Globus pallidus (tissue), 1 donor: ENCODE measurements at places on chromosomes 2 and 18.
A peak's percentile ranks its signal among the peaks of the same experiment; 100 is the strongest.

- peak; percentile 31 for DNase-seq
Observed at GRCh38 chr2:86225581-86225980, 26.3 kb downstream of the MRPL35 start.

DNA sequence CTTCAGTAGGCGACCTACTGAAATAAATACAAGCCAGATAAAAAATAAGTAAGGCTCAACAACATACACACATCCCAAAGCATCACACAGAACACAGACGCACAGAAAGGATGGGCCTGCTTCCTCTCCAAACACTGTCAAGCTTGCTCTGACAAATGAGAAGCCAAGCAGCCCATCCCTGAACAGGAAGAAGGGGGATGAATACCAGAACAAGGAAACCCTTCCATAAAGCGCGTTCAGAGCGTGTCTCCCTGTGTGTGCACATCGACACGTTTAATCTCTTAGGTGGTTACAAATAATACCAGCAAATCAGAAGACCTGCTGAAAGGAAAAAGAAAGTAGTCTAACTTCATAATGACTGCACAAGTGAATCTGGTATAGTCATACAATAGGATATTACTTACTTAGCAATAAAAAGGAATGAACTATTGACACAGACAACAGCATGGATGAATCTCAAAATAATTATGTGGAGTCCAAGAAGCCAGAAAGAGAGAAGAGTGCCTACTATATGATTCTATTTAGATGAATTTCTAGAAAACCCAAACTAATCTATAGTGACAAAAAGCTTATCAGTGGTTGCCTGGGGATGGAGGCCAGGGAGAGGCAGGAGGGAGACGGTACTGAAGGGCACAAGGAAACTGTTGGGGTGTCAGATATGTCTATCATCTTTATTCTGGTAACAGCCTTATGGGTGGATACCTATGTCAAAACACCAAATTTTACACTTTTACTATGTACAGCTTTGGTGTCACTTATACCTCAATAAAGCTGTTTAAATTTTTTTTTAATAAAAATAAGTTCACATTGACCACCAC is 26.8 kb downstream of the MBOAT2 start:
- peak; percentile 40 for DNase-seq

- no peak for DNase-seq
Observed at GRCh38 chr2:42163444-42164045, 5.6 kb upstream of the EML4 start.

DNA sequence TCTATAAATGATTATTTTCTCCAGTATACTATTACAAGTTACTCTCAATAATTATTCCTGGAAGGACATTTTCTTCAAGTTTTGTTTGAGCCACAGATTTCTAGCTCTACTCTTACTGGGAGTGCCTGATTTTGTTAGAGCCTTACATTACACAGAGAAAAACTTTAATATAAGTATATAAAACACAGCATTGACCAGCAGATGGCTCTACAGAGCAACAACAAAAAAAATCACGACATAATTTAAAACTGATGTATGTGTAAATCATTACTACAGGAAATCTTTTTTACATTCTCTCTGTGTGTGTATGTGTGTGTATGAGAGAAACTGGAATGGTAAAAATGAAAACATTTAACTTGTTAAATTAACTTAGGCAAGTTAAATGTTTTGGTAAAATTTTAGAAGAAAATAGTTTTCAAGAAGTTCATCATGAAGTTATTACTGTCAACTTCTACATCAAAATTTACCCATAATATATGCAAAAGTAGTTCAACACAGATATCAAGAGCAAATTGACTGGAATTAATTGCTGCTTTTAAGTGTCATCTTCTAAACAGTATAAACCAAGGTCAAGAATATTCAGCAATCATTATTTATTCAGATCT is 103.3 kb downstream of the MDH1 start:
- DNase-seq = peak; percentile 24

- DNase-seq = no peak
Observed at GRCh38 chr18:26487437-26487836, 60.9 kb downstream of the KCTD1 start.

GRCh38 chr18:70128271-70128670 is 77.2 kb downstream of the RTTN start:
- DNase-seq = no peak

- DNase-seq = no peak
Observed at GRCh38 chr2:169702996-169703395, 8.7 kb downstream of the PHOSPHO2 start.

- no peak for DNase-seq
Observed at GRCh38 chr2:27496357-27497287, at the start of gene GCKR. GCKR (plus strand) TSS chr2:27496839; CDS start chr2:27496905, 66 bp downstream.

- no peak for DNase-seq
Observed at GRCh38 chr2:20184067-20184938, 40.6 kb downstream of the SDC1 start.

- DNase-seq = no peak
Observed at GRCh38 chr18:32911660-32912284, 138.9 kb upstream of the KLHL14 start.

GRCh38 chr2:230305416-230306275 is 21.3 kb upstream of the SP140L start:
- no peak for DNase-seq

DNA sequence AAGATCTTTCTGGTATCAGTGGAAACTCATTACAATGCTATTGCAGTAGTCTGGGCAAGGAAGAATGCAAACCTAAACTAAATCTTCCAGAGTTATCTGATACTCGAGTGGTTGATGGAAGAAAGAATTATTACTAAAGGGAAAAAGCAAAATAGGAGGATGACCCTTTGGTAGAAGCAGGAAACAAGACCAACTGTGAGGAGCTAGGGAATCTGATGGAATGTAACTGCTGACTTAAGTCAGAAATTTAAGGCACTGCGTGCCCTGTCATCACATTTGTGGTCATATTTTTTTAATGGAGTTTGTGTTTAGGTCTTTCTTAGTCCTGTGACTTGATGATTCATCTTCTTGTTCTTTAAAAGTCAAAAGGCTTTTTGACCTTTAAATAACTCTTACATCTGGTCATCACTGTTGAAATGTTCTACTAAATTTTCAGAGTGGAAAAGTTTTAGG is 36.5 kb upstream of the ARMC9 start:
- DNase-seq = no peak

GRCh38 chr2:110865188-110865587 is 132.8 kb downstream of the ACOXL start:
- DNase-seq = no peak

DNA sequence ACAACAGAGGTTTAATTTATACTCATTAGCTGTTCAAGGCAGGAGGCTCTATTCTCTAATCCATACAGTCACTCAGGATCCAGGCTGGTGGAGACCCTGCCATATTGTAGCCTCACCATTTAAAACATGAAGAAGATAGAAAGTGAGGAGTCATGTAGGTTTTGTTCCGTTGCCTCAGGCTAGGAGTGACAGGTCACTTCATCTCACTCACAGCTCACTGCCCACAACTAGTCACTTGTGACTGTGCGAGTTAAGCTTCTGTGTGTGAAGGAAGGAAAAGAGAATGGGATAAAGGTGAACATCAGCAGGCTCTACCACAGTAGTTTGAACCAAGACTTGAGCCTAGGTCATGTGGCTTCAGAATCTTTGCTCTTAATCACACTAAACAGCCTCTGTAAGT is 9.0 kb upstream of the IGFBP2 start:
- DNase-seq = no peak

DNA sequence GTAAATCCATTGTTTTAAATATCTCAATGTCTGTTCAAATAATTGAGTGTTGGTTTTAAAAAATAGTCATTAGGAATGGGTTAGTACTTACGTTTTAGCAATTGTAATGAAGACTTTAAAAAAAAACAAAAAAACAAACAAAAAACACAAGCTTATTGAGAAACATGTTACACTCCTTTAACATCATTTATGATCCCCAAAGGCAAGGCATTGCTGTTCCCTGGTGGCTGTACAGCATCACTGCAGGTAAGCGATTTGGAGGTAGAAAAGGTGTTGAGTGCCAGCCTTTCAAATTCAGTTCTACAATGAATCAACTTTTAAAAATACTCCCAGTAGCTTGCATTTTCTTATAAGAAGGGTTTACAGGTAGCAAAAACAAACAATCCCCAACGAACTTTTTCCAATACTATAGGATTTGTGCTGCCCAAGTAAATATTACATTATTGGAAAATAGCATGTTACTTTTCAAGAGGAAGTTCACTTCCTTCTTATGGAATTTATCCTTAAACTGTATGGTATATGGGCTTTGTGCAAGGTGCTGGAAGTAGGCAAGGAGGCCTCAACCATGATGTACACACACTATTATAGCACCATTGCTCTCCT is 27.5 kb downstream of the CNRIP1 start:
- no peak for DNase-seq

DNA sequence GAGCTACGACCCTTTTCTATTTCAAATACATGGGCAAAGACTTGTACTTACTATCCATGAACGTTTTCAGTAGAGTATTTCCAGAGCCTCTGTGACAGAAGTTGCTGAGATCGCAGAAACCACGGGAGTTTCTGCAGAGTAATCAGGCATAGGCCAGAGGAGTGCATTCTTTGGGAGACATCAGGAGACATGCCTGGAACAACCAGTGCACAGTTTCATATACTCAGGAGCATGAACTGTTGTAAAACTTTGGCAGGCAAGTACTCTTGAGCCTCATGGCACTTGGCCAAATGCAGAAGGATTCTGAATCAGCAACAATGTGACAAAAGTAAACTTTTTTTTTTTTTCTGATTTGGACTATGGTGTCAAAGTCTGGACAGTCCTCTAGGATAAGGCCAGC is 307.1 kb downstream of the GRB14 start:
- peak; percentile 1 for DNase-seq

GRCh38 chr2:191217580-191217979 is 27.6 kb upstream of the MYO1B start:
- DNase-seq = no peak

GRCh38 chr18:23101861-23102432 is 33.3 kb upstream of the CABLES1 start:
- DNase-seq = no peak

DNA sequence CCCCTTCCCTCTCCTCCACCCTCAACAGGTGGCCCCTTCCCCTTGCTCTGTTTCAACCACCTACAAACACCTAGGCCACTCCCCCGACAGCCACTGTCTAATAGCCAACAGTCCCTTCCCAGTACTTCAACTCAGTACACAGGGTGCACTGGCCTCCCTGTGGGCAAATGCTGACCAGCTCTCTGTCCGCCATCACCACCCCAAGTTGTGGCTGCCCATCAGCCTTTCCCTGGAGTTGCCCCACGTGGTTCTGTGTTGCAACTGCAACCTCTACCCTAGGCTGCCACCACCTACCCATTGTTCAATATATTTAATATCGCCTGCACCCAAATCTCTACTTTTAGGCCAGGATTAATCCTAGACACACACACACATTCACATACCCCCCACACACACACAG is 173.5 kb downstream of the MREG start:
- DNase-seq = no peak

- no peak for DNase-seq
Observed at GRCh38 chr2:196851088-196851487, 41.9 kb upstream of the C2orf66 start.

DNA sequence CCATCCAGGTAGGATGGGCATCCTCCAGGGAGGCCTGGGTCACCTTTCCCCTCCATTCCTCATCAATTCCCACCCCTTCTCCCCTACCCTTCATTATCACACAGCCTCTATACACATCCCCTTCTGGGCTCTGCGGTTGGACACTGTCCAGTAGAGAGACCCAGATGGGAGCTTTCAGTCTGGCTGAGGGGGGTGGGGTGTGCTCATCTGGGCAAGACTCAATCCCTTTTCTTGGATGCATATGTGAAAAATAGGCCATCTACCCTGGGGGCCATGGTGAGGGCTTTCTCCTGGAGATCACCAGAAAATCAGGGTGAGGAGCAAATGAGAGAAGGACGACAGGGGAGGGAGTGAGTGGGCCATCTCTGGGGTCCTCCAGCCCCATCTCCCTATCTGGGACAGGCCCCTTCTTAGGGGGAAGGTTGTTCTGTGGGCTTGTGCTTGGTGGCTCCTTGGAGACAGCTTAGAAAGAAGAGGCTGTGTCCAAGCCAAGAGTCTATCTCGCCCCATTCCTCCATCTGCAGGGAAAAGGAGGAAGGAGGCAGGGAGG is 160.1 kb downstream of the DYSF start:
- DNase-seq = no peak

DNA sequence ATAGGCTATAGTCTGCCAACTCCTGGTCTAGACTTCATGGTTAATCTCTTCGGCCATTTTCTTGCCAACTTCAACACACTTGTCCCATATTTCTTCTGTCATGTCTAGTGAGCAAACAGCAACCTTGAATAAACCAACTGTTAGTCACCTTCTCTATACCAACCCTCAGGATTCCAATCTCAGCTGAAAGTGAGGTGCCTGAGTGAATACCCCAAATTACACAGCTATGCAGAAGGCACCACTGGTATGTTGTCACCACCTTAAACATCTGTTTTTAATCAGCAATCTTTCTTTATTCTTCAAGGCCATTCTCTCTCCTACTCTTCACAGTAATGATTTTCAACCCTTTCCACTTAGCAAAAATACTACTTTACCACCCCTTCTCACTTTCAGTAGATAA is 39.3 kb downstream of the THOC1 start:
- no peak for DNase-seq

DNA sequence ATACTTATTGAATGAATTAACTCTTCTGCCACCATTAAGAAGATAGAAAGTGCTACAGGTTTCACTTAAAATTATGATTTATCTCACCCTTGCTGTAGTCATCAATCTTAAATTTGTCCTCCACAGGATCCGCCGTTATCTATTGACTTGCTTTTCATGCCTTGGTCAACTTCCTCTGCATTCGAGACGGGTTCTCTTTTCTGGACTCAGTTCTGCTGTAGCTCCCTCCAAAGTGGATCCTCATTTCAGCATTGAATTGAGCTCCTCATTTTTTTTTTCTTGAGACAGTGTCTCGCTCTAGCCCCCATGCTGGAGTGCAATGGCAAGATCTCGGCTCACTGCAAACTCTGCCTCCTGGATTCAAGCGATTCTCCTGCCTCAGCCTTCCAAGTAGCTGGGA is 27.6 kb downstream of the INPP5D start:
- no peak for DNase-seq

DNA sequence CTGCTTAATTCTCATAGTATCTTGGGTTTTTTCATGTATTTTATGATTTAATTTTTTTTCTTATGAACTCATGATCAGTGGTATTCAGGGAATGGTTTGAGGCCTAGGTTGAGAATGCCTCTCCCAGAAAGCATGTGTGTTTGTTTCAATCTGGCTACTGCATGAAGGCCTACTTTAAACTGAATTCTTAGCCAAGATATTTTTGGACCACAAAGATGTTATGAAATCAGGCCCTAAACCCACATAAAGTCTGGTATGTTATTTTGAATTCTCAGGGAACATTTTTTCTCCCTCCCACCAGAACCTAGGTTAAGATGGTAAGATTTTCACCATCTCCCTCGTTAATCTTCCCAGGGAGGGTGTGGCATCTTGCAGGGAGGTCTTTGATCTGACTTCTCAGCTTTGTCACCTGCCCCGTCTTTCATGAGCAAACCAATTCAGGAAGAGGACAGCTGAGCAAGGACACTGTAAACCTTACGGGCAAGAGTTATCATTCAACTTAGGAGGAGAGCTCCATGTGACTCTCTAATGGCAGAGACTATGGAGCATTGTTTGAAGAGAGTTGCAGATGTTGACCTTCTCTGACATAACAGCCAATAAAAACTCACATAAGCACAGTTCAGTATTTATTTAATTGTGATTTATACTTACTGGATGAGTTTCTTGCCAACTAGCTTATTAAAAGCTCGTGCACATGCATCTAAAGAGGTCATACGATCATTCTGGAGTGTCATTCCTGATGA is 21.3 kb upstream of the ACKR3 start:
- DNase-seq = no peak

GRCh38 chr18:31156821-31157763 is 5.6 kb downstream of the DSC1 start:
- no peak for DNase-seq

GRCh38 chr2:68476454-68476853 is 9.1 kb downstream of the APLF start:
- no peak for DNase-seq
